NCI-H82 (cell line): ENCODE measurements at places on chromosomes 6 and 20.
A peak's percentile ranks its signal among the peaks of the same experiment; 100 is the strongest.

GRCh38 chr6:135883045-135883444 lies 31.5 kb downstream of the PDE7B start:
- peak; percentile 79 for DNase-seq

DNA sequence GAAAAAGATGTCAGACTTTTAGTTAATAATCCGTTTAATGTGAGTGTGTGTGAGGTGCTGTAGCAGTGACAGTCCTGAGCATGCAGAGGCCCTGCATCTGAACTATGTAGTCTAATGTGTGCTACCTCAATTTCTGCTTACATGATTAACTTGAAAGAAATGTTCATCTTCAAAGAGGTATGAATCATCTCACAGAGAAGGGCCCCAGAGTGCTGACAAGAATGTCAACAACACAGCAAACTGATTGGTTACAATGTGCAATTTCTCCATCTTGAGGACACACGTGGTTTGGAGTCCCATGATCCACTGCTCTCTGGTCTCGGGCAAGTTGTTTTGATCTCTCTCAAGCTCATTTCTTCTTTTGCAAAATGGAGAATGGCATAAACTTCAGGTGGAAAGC lies 61.7 kb upstream of the EMILIN3 start:
- DNase-seq = no peak

DNA sequence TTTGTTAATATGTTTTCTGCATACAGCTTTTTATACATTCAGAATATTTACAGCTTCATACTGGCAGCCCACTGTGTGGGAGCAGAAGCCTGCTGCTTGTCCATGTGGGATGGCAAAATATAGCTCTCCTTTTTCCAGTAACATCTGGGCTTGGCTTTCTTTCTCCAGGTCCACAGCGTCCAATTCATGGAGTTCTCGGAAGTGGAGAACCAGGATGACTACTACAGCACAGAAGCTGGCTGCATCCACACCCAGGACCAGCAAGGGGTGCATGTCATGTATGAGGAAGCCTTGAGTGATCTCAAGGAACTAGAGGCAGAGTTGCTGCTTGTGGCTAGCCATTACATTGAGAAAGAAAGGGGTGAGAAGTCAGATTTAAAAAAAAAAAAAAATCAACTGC lies 143.1 kb downstream of the CD164 start:
- DNase-seq = no peak

GRCh38 chr20:64196309-64196708 lies 32.1 kb downstream of the MYT1 start:
- no peak for DNase-seq

- peak; percentile 62 for DNase-seq
Observed at GRCh38 chr20:45823949-45824835, 2.9 kb downstream of the TNNC2 start.

GRCh38 chr20:22507240-22507961 lies 77.0 kb downstream of the FOXA2 start:
- no peak for DNase-seq

GRCh38 chr6:119533603-119534279 lies 184.2 kb upstream of the MAN1A1 start:
- DNase-seq = peak; percentile 43

DNA sequence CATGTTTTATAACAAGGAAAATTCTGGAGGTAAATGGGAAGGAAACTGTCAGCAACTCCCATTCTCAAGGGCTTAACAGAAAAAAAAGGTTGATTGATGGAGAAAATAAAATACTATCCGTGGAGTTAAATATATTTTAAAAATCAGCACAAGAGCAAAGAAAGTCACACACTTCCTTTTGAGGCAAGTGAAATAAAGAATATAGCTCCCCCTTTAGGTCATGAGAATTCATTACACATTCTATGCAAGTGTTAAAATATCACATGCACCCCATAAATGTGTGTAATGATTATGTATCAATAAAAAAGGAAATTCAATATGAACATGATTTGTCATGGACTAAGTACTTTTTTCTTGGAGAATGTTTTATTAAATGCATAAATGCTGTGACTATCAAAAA lies 349.2 kb downstream of the TPBG start:
- no peak for DNase-seq

DNA sequence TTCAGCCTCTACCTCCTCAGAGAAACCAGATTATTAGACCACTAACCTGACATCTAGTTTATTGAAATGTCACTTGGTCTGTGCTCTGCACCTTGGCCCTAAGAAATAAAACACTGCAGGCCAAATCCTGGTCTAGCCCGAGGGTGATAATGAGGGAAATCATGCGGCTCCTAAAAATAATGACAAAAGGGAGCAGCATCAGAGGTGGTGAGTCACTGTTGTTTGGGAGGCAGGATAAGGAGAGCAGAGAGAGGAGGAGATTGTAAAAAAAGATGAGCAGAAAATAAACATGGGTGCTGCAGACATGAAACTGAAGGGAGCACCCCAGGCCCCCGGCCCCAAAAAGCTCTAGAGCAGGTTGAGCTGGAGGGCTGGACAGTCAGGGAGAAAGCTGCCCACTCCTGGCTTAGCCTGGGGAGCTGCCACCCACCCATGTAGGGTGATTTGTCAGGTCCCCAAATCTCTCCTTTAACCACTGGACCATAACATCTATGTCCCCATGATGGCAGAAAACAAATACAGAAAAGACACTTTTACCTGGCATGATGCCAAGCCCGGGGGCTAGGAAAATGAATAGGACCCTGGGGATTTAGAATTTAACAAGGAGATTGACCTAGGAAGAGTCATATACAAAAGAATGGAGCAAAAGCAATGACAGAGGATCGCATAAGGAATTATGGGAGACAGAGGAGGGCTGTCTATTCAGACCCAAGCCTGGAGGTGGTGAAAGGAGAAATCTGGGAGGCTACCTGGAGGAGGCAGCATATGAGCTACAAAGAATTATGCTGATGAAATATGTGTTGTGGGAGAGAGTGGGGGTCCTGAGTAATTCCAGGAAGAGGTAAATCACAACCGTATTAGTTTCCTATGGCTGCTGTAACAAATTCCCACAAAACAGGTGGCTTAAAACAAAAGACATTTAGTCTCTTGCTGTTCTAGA lies 103.7 kb downstream of the SNAP25 start:
- no peak for DNase-seq

DNA sequence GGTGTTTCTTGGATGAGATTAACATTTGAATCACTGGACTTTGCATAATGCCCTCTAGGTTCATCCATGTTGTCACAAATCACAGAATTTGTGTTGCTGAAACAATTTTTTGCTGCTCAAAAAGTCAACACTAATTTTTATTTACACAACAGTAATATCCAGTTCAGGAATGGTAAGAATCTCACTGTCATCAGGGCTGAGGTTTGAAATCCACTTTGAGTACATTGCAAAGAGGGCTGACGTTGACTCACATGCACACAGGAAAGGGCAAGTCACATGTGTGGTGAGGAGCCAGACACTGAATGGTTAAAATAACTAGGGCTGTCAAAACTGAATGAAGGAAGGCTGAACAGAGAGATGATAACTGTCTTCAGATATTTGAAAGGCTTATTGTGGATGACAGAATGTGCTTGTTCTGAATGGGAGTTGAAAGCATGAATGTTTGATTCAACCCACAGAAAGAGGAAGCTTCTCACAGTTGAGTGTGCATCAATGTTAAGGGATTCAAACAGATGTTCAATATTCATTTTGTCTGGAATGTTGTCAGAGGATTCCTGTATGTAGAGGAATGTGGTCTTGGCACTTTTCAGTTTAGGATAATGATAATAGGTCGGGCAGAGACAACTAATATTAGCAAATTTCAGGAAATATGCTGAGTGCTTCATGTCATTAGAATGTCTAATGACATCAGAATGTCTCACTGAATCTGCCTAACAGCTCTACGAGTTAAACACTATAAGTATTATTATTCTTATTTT lies 3.6 kb upstream of the ADGRG6 start:
- DNase-seq = no peak

DNA sequence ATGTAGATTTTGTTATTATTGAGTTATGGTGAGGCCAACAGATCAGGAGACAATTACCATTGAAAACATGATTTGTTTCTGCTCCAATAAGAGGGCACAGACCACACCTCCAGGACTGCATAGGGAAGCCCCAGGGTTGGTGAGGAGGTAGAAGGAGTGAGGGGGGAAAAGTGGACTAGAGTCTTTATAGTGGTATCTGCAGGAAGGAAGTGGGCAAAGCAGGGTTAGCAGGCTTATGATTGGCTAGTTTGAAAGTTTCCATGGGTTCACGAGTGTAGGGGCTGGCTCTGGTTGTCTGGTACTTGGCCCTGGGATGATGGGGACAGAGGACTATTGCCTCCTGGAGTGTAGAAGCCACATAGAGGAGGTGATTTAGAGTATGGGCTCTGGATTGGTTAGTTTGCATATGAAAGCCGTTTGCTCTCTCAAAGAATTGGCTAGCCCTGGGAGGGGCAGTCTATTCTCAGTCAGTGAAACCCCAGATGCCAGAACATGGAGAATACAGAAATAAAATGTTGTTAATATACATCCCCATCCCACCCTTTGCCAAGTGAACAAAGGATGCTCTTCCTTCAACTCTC lies 156.6 kb downstream of the KLHL32 start:
- DNase-seq = no peak

DNA sequence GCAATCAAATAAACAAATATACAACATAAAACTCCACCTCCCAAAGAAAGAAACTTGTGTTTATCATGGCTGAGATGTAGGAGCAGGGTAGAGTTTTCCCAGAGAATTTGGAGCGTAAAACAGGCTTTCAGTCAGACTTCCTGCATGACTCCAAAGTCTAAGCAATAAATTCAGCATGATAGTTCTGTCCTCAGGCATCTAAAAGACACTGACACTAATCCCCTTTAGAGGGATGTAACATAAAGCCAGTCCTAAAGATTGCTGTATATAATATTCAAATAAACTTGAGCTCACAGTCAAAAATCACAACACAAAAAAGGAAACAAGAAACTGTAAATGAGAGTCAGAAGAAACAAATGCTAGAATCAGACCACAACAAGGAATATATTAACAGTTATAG lies 234.4 kb downstream of the CENPW start:
- peak; percentile 41 for DNase-seq

DNA sequence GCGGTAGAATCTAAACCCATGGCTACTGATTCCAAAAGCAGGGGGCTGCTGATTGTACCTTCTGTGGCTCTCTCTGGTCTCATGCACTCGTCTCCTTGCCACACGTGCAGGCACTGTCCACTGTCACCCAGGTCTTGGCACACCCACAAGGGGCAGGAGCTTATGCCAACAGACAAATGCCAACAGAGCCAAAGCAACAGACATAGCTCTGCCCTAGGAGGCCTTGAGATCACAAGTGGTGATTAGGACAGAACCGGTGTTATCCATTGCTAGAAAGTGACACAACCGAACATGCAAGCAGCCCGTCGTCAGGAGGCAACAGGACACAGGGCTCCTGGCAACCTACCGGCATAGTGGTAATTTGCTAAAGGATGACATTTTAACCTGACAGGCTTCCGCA lies 36.8 kb upstream of the MRPS10 start:
- DNase-seq = no peak

DNA sequence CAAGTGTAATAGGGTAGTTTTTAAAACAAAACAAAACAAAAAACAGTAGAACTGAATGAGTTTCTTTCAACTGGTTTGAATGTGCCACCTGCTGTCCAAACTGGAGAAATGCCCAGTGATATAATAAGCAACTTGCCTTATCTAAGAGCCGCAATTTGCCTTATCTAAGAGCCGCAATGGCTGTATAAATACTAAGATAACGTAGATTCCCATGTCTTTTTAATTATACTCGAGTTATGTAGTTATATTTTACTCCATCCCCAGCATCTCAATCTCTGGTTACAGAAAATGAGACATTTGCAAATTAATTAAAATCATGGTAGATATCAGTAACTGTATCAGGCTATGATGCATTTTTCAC lies 67.2 kb downstream of the RPP40 start:
- peak; percentile 52 for DNase-seq

GRCh38 chr6:56349194-56349593 lies 101.8 kb upstream of the COL21A1 start:
- DNase-seq = no peak

DNA sequence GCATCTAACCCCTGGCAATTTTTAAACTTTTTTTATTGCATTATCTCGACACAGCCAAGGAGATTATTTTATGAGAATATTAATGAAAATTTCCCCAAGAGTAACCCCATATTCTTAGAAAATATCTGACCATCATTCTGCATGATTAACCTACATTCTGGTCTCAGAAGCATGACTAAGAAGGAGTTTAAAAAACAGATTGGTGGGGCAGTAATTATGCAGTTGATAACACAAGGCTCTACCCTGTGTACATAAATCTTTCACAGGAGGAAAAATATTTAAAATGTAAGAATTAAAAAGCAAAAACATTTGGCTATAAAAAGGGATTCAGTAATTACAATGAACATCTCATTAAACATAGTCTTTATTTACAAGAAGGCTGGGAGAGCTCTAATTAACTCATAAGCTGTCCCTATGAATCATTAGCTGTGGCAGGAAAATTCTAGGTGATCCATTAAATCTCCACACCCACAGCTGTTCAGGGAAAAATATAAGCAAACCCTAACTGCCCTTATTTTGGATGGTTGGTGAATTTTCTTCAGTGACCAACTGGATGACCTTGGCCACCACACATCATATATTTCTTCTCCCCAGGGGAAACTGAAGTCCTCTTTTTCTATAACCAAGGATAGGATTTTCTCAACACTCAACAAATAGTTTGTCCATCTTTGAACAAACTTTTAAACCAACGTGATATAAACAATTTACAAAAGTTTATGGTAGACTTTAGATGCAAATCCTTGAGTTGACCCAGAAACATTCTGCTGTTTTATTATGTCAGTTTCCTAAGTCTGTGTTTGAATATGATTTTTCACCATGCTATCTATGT lies 59.5 kb downstream of the PDE7B start:
- DNase-seq = peak; percentile 46

DNA sequence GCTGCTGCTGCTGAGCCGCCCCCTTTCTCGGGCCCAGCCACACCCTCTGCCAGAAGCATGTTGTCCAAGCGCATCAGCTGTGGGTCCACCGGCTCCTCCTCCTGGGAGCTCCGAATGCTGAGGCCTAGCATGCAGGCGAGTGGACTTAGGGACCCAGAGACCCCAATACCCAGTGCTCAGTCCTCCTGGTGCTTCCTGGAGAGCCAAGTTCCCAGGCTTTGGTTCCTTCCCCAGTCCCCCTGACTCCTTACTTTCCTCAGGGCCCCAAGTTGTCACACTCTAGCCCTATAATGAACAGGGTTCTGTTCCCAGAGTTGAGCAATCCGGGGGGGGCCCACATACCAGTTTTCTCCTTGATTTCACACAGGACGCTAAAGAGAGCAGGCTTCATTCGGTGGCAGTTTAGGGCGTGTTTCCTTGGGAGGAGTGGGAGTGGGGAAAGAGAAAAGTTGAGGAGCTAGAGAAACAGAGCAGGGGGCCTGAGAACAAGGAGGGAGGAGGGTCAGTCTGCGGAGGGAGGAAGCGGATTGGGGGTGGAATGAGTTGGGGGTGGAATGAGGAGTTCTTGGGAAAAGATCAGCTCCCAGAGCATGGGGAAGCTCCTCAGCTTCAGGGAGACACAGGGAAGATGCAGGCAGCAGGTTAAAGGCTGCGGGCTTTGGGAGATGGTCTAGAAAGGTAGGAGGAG lies 1.5 kb downstream of the PBX2 start:
- DNase-seq = no peak

DNA sequence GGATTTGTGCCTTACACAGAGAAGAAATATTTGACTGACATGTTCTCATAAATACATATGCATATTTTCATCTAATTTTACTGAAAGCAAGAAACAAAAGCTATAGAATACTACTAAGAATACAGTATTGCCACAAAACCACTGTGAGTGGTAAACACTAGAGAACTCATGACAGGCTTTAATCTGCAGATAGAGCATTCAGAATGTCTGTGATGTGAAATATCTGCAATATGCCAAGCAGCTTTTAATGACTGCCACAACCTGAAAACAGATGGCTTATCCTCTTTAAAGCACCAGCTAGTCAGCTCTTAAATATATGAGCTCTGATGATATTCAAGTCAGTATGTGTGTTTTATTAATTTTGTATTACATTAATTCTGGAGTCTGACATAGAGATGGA lies 3.4 kb downstream of the NAPB start:
- peak; percentile 63 for DNase-seq
